ENCODE measurements at places on chromosomes 1 and 21.

DNA sequence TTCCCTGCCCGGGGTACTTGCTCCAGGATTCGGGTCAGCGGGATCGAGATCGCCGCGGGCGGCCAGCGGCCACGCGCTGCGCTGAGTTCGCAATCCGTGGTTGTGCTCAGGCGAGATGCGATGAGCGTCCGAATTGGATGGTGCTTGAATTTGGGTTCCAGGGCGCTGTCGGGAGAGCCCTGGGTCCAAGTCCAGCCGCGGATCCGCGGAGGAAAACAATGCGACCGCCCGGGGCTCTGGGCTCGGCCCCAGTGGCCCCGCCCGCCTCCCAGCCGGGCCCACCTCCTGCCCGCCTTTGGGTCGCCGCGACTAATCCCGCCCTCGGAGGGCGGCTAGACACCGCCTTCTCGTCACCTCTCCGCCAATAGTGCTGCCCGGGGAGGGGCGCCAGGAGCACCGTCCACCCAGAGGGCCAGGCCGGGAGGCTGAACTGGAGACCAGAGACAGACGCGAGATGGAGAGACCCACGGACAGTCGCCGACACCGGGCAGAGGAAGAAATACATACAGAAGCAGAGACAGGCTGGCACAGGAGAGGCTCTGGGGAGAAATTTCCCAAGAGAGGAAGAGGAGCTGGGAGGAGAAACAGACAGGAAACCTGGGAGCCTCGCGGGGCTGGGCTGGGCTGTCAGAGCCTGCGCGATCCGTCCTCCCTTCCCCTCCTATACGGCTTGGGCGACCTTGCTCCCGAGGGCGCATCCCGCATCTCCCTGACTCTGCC lies at the start of gene SEMA6C:
SEMA6C (minus strand) TSS at position 220 of the 720 bp plus-strand sequence. CDS start 4,010 bp downstream, outside the sequence.
- DNase-seq: peak; percentile 92

GRCh38 chr1:103513711-103514110 lies 11.8 kb upstream of the RNPC3 start:
- no peak for DNase-seq

DNA sequence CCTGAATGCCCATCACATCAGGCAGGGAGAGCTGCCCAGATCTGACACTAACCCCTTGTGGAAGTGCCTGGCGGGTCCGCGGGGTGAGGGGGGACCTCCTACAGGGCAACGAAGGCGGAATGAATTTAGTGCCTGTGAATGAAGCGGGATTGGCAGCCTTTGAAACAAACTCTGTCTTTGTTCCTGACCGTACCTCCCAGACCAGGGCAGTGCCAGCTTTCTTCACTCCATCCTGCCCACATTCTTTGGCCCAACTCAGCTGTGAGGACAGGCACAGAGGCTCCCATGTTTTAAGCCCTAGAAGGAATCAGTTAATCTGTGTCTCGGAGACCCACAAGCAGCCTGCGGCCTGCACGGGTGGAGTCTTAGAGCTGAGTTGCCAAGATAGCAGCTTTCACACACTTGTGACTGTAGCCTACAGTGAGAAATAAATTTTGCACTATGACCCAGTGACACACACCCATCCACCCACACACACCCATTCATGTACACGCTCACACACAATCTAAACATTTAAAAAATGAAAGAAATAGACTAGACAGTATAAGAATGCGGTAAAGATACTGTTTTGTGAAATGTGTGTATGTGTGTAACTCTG lies 60.1 kb upstream of the USP24 start:
- DNase-seq: no peak

DNA sequence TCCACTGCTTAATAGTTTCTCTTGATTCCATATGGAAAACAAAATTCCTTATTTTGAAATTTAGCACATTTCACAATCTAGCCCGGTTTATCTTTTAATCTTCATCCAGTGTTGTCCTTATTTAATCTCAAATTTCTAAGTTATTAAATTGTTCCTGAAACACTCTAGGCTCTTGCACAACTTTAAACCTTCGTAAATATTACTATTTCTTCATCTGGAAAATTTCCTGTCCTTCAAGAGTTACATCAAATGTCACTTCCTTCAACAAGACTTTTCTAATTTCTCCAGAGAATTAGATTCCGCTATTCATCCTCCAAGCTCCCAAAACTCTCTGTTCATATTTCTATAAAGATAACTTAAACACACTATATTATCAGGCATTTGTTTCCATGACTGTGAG lies 6.5 kb downstream of the FMO5 start:
- no peak for DNase-seq
